ENCODE measurements at places on chromosomes 3 and 15.

DNA sequence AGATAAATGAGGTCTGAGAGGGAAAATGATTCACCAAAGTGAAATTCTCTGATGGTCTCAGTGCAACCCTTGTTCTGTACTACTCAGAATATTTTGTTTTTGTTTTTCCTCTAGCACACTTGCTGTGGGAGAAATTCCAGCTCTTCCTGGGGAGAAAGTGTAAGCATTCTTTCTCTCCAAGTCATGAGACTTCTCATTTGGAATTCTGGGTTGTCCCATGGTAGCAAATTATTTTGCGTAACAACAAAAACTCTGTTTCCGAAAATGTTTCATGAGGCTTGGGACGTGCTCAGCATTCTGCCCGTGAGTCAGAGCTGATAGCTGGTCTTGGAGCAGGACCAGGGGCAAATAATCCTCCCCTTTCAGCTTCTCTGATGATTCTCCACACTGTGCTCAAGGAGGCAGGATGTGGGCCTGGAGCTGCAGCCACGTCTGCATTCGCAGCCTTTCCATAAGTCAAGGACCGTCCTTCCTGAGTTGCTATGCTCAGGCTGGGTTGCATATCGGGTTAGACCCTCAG is 70.3 kb downstream of the SENP2 start:
- DNase-seq = no peak

- no peak for DNase-seq
Observed at GRCh38 chr3:100730524-100730923, 21.2 kb downstream of the TFG start.

DNA sequence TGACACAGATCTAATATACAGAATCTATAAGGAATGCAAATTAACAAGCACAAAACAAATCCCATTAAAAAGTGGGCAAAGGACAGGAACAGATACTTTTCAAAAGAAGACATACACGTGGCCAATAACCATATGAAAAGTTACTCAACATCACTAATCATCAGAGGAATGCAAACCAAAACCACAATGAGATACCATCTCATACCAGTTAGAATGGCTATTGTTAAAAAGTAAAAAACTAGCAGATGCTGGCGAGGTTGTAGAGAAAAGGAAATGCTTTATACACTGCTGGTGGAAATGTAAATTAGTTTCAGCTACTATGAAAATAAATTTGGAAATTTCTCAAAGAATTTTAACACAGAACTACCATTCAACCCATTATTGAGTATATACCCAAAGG is 50.7 kb downstream of the ADAMTS17 start:
- no peak for DNase-seq

DNA sequence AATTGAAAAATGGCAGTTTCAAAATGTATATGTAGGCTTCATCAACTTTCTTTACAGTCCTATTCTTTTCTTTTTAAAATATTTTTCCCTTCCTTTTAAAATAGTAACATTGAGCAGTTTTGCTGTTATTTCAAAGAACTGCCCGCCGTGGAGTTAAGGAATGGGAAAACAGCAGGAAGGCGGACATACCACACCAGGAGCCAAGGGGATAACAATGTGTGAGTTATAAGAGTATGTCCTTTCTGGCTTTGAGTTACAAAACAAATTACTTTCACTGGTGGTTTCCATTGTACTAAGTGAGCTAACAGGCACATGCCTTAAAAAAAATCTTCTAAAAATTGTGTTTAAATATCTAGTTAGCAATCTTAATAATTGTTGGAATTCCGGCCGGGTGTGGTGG is 37.4 kb upstream of the FBXL22 start:
- no peak for DNase-seq

- peak; percentile 41 for DNase-seq
Observed at GRCh38 chr15:59298225-59298853, 74.3 kb downstream of the MYO1E start.

DNA sequence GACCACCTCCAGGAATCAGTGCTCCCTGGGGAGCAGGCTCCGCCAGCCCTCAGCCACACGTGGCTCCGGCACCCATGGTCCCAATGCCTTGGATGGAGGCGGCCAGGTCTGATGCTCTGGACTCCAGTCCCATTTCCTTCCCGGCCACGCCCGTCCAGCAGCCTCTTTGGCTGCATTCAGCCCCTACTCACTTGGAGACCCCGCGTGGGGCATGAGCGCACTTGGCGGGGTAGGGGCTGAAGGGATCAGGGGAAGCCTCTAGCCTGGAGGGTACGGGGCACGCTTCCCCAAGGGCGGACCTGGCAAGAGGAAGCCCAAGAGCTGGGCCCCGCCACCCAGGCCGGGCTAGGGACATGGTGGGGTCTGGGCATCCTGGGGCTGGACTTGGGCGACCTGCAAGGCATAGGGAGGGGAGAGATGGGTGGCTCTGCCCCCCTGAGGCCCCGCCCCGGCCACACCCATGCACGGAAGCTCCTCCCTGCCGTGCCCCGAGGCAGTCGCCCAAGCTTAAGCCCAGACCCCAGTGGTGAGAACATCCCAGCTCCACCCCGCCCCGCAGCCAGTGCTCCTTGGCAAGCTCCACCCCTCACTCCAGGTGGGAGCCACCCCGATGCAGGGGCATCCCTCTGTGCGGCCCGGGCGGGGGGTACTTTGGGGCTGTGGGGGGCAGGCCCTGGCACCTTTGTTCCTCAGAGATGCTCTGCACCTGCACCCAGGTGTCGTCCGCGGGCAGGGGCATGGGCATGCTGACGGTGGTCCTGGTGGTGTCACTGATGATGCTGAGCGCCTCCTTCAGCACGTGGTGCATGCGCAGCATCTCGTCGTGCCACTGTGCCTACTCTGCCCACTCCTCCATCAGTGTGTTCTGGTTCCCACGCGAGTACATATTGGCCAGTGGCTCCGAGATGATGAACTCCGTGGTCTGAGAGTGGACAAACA is 163.5 kb downstream of the GOLGA6L4 start:
- no peak for DNase-seq

DNA sequence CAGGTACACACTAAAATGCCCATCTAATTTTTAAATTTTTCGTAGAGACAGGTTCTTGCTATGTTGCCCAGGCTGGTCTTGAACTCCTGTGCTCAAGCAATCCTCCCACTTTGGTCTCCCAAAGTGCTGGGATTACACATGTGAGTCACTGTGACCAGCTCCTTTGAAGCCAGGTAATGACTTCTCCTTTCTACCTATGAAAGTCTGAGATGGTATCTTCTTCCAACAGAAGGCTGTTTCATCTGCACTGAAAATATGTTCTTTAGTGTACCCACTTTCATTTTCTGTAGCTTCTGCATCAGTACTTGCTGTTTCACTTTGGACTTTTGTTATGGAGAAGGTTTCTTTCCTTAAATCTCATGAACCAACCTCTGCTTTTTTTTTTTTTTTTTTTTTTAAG is 8.8 kb downstream of the OIP5 start:
- no peak for DNase-seq

DNA sequence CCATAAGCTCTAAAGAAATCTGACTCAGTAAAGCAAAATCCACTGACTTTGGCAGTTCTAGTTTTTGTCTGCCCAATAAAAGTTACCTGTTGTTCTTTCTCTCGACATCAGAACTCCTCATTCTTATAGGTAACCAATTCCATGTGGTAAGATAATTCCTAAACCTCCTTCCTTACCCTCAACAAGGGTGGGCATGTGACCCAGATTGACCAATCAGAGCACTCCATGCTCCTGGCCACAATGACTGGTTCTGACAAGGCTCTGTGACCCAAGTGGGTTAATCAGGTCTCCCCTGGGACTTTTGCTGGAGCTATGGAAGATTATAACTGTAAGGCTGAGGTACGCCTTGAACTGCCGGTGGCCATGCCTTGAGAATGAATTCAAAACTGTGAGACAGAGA is 31.7 kb downstream of the LINS1 start:
- no peak for DNase-seq

GRCh38 chr15:90300541-90300940 is 35.1 kb downstream of the NGRN start:
- DNase-seq = no peak

GRCh38 chr15:35305946-35306345 is 220.9 kb upstream of the NANOGP8 start:
- no peak for DNase-seq

GRCh38 chr15:84649706-84650105 is 4.4 kb downstream of the WDR73 start:
- DNase-seq = no peak

GRCh38 chr15:32844118-32844711 is 126.4 kb downstream of the GREM1 start:
- no peak for DNase-seq

DNA sequence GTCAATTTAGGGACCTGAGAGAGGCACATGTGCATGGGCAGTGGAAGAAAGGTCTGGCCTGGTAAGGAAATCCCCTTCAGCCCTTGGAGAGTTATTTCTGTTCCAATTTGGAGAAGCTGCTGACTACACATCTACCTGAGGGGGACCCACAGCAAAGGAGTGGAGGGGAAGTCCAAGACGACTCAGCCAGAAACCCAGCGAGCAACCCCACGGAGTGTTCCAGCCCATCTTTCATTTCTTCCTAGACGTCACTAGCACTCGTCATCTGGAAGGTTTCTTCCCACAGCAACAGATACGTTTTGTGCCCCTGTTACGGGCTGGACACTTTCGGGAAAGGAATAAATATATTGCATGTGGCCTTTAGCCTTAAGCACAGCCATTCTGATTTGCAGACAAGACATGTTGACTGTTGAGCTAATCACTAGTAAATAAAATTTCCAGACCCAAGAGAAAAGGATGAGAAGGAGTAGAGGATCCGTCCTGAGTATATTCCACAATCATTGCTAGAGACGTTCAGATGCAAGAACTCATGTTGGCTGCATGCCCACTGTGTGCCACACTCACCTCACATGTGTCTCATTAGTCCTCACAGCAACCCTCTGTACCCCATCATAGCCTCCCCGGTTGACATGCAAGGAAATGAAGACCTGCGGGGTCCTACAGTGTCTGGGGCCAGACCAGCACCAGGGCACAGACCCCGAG is 7.8 kb upstream of the FAM174B start:
- no peak for DNase-seq

- no peak for DNase-seq
Observed at GRCh38 chr15:96355568-96356187, 25.2 kb downstream of the NR2F2 start.

DNA sequence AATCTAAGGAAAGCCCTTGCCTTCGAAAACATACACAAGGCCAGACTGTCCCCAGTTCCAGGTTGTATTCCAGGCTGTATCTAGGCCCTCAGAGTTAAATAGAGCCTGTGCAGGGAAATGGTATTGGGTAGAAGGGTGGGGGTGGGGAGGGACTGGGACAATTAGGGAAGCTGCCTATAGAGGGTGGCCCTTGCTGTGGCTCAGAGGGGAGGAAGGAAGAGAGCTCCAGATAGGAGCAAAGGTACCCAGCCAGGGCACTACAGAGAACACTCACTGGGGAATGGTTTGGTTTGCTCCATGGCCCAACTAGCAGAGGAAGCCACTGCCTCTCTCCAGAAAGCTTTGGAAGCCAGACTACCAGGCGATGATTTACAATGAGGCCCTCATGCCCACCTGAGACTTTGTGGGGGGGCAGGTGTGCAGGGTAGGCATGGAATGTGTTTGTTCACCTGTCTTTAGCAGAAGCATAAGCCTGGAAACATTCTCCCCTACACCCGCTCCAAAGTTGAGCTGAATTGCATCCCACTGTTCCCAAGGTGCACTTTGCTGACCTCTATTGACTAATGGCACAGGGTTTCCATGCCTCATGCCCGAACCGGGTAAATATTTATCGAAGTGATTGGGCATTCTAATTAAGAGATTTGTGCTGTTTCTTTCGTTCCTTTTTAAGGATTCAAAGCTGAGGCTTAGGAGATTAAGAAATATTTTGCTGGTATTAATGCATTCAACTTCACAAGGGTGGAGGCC is 6.3 kb upstream of the TLE3 start:
- no peak for DNase-seq

- DNase-seq = no peak
Observed at GRCh38 chr3:42756681-42757213, 16.3 kb downstream of the CCDC13 start.

GRCh38 chr3:114892880-114893279 is 254.2 kb downstream of the ZBTB20 start:
- DNase-seq = no peak

DNA sequence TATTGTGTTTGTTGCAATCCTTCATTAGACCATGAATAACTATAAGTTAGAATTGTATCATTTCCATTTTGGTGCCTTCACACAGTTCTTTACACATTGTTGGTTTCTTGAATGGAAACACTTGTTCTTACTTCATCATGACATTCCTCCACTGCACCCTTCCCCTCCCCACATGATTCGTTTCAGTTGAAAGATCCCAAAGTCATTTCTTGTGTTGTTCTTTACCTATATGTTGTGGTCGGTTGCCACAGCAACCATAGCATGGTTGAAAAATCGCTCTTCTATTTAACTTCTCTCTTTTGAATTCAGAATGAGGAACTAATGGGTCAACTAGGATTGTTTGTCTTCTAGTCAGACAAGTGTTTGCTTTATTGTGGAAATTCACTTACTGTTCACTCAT is 103.3 kb downstream of the IL1RAP start:
- no peak for DNase-seq

DNA sequence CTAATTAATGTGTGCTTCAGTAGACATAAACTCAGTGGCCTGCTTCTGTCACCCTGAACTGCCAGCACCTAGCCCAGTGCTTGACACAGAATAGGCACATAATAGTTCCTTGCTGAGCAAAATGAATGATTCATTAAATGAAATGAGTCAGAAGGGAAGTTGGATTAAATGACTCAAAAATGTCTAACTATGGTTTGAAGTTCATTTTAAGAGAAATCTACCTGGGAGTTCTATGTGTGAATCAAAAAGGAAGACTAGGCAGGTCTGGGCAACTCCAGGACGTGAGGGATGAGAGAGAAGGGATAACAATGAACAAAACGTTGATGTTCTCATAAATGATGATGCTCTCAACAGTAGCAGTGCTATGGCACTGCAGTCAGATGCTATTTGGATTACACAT is 175.0 kb downstream of the CFAP20DC start:
- no peak for DNase-seq

- no peak for DNase-seq
Observed at GRCh38 chr15:50803479-50804180, 38.1 kb upstream of the SPPL2A start.

Data from thyroid gland (tissue), 4 donors.